T-helper 22 cell (primary cell): ENCODE measurements at places on chromosomes 1 and 21.

GRCh38 chr1:194174528-194174927 is 988.1 kb upstream of the B3GALT2 start:
- DNase-seq, result no peak

- DNase-seq, result no peak
These were observed 19.8 kb upstream of the SARS1 start for GRCh38 chr1:109193653-109194590.

DNA sequence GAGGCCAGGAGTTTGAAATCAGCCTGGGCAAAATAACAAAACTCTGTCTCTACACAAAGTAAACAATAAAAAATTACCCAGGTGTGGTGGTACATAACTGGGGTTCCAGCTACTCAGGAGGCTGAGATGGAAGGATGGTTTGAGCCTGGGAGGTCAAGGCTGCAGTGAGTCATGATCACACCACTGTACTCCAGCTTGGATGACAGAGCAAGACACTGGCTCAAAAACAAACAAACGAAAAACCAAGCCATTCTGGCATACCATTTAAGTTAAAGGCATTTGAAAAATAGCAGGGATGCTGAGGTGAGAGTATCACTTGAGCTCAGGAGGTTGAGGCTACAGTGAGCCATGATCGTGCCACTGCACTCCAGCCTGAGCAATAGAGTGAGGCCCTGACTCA is 5.3 kb upstream of the ALDH9A1 start:
- DNase-seq, result no peak

- no peak for DNase-seq
These were observed 89.0 kb upstream of the PPM1J start for GRCh38 chr1:112803906-112804762.

- DNase-seq, result no peak
These were observed 161.3 kb downstream of the TSEN15 start for GRCh38 chr1:184212649-184213314.

DNA sequence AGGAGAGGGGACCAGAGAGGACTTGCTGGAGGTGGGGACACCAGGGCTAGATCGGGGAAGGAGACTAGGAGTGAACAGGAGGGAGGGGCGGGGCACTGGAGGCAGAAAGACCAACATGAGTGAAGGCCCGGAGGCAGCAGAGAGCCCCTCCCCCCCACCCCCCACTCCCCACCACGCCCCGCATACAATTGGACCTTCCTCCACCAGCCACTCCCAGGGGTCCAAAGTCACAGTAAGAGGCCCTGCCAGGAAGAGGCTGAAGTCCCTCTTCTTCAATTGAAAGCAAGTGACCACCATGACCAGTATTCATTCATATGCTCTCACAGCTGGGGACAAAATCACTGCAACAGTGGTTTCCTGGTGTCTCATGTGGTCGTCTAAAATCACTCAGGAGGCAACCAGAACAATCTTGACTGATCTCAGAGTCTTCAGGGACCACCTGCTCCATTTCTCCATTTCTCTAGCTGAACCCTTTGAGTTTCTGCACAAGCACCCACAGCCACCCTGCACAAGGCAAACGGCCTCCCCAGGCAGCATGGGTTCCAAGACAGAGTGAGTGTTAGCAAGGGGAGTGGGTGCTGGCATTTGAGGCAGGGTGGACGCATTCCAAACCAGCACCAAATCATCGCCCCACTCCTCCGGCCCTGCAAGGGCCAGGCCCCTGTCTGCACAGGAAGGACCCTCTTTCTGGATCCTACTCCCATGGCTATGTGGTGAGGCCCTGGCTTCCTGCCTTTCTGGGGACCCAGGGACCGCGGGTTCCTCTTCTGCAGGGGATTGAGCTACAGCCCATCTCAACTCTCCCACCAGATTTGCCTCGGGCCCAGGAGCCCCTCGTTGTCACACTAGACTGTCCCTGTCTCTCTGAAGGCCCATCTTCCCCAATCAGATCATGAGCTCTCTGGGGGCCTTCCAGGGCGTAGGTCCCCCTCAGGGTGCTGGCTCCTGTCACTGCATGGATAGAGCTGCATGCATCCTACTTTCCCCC is 17.0 kb downstream of the LAPTM5 start:
- DNase-seq, result no peak

- no peak for DNase-seq
These were observed 310.0 kb upstream of the SNX7 start for GRCh38 chr1:98351561-98351960.

- DNase-seq, result no peak
These were observed 45.0 kb upstream of the KIRREL1 start for GRCh38 chr1:157948312-157949073.

DNA sequence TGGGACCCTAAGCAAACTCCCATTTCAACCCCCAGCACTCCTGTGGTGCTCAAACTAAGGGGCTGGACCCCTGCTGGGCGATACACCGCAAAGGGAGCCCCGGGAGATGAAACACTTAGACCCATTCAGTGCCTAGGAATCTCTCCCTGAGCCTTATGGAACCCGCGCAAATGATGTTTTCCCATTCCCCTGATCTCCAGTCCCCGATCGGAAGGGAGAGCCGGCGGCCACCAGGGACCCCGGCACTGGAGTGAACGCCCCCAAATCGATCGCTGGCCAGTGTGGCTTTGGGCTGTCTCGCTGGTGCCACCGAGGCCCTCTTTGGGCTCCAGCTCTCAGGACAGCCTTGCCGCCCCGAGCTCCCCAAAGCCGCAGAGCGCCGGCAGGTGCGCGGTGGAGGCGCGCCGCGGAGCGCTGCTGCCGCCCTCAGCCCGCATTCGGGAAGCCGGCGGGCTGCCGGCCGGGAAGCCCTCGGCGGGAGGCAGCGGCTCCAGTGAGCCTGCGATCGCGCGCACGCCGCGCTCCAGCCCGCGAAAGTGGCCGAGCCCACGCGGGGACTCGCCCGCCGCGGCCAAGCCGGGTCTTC is 1.1 kb downstream of the PLXNA2 start:
- no peak for DNase-seq

DNA sequence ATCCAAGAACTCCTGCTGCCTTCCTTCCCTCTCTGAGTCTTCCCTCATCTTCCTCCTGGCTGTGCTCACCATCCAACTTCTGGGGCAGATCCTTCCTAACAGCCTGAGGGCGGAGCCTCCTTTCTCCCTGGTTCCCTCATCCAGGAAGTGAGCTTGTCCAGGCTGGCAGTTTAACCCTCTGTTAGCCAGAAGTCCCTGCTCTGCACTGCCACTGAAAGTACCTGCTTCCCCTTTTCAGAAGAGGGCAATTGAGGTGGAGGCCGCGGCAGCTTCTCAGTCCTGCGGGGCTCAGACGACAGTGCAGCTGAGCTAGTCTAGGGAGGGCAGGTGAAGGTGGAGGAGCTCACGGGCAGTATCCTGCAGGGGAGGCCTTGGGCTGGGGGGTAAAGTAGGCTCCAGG is 149.1 kb downstream of the FCRL5 start:
- no peak for DNase-seq

DNA sequence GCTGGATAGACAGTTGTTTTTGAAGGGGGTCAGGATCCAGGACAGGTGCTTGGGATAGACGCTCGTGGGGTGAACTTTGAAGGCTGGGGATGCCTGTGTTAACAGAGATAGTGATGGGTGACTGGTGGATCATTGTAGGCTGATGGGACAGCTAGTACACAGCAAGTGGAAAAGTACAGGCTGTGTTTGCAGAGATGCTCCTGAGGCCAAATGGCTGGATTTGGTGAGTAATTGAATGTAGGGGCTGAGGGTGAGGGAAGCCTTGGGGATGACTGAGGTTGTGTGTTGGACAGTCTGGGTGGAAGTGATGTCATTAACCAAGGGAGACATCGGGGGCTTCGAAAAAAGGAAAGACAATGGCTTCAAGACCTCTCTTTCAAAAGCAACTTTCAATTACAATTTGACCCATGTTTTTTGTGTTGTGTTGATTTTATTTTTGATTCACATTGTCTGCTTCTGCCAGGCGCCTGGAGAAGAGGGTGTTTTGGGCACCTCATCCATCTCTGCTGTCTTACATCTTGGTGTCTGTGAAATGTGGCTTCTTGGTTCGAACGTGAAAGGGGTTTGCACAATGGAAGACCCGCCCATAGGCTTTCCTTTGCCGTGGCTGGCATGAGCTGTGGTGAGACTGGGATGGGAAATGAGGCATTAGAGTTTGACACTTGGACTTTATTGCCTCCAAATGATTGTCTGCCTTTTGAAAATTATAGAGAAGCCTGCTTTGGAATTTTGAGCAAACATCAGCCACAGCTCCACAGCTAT is 147.5 kb downstream of the FOXD2 start:
- DNase-seq, result no peak

GRCh38 chr1:153561466-153561985 is 4.1 kb downstream of the S100A2 start:
- DNase-seq, result no peak

DNA sequence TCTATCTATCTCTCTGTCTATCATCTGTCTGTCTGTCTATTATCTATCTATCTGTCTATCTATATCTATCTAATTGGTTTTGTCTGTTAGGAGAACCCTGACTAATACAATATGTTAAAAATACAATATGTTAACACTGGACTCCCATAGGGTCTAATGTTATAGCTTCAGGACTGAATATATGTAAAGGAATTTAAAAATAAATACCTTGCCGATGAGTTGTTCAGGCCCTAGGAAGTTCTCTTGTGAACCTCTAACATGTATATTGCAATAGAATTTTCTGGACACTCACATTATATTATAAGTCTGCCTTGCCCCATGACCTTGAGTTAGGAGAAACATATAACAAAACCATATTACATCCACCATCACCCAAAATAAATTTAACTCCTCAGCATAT is 900.6 kb downstream of the NCAM2 start:
- DNase-seq, result no peak

DNA sequence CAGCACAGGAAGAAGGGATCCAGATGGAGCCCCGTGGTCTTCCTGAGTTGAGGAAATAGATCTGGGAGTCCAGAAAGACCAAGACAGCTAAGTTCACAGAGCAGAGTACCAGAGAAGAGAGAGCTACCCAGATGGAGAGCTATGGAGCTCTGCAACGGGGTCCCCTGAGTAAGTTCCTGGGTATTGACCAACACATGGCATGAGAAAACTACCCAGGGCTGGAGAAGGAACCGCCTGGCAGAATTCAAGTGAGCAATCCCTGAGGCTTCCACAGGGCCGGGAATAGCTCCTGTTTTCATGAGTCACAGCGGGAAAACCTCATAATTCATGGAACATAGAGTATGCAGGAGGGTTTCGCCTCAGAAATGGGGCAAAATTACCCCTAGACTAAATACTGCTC is 19.7 kb downstream of the STPG1 start:
- DNase-seq, result no peak

- no peak for DNase-seq
These were observed 39.9 kb upstream of the TSPAN2 start for GRCh38 chr1:115129071-115129640.

- DNase-seq, result no peak
These were observed 356.4 kb upstream of the ST6GALNAC5 start for GRCh38 chr1:76510672-76511557.

GRCh38 chr1:5456090-5456811 is 536.0 kb downstream of the NPHP4 start:
- DNase-seq, result no peak

GRCh38 chr1:160124705-160125478 is 9.3 kb downstream of the ATP1A2 start:
- no peak for DNase-seq

DNA sequence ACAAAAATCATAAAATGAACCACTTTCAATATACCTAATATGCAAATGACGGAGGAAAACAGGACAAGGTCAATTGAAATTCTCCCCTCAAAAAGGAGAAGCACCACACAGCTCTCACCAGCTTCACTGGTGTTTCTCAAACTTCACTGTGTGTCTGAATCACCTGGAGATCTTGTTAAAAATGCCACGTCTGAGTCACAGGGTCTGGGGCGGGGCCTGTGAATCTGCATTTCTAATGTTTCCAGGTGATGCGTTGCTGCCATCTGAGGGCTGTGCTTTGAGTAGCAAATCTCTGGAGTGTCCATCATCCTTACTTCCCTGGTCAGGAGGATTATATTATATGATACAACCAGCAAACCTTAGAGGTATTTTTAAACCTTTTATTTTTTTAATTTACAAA is 9.0 kb downstream of the CLDN19 start:
- DNase-seq, result no peak

DNA sequence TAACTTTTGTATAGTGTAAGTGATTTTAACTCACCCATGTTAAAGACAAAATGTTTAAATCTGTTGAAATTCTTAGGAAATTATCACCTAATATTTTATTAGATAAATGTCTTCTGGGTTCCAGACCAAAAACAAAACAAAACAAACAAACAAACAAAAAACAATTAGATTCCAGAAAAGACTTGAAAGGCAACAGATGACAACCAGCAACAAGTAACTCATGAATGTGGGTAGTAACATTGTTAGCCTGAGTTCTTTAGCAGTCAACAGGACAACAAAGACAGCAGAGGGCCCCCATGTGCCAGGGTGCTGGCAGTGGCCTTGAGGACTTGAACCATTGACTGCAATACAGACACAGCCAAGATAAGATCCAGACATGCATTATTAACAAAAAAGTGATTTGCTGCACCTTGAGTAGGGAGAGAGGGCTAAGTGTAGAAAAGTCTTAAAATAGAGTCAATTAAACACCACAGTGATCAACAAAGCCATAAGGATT is 2.4 kb upstream of the CD247 start:
- no peak for DNase-seq

- DNase-seq, result no peak
These were observed 127.8 kb downstream of the RGS7 start for GRCh38 chr1:241229216-241229615.

DNA sequence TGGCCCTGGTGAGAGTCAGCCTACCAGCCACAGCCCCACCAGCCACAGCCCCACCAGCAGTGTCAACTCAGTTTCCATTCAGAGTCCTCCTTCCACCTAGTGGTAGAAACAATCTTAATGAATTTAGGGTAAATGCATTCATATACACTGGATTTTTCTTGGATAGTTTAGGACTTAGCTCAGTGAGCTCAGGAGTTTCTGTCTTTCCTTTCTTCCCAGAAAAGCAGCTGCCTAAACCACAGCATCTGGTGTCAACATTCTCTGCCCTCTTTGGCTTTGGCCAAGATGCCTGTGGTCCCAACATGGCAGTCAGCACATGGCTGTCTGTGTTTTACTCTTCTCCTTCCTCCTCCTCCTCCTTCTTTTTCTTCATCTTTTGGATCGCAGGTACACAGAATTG is 94.0 kb downstream of the CLIC6 start:
- DNase-seq, result no peak

DNA sequence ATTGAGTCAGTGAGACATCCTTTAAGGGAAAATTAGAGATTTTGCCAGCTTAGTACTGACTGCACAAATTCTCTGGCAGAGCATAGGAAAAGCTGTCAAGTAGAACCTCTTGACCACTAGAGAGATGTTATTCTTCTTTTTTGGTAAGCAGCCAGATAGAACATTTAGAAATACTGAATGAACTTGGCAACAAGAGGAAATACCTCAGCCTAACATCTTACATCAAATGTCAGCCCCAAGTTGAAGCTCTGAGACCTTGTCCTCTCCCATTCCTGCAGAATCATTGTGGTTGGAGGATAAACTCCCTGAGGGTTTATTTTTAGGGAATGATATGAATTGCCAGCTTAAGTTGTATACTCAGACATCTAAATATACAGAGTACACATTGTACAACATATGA is 53.5 kb downstream of the MIGA1 start:
- DNase-seq, result no peak

- DNase-seq, result no peak
These were observed 40.5 kb downstream of the COL6A1 start for GRCh38 chr21:46021978-46022544.
